ENCODE measurements at places on chromosomes 11 and 22.

- no peak for DNase-seq
Observed at GRCh38 chr11:134260503-134260902, 7.1 kb downstream of the ACAD8 start.

DNA sequence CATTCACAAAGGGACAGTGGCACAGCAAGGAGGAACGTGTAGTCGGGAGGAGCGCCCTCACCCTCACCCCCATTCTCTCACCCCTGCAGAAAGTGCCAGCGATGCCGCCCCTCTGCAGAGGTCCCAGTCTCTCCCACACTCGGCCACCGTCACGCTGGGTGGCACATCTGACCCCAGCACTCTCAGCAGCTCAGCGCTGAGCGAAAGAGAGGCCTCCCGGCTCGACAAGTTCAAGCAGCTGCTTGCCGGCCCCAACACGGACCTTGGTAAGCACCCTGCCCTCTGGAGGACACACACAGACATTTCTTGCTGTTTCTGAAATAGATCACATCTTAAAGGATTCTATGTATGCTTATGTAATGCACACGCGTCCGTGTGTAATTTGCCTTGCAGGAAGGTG lies 34.9 kb downstream of the TBC1D22A start:
- DNase-seq = no peak

GRCh38 chr11:134226806-134227325 lies 2.4 kb downstream of the VPS26B start:
- DNase-seq = no peak

GRCh38 chr22:19607192-19608002 lies 83.2 kb upstream of the CLDN5 start:
- DNase-seq = peak; percentile 60

DNA sequence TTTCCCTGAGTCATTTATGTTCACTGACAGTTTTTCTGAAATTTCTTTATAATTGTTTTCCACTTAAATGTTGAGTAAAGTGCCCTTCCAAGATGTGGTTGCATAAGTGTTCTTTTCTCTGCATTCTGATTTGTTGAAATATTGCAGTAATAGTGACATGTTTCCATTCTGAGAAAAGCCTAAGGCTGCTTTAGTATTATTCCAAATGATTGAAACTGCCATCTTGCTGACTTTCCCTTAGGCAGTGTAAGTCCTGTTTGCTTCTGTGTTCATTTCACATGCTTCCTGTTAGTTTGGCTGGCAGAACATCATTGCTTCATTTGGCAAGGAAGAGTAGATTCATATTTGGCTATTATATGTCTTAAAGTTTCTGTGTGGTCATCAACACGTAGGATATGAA lies 146.5 kb downstream of the ELP4 start:
- DNase-seq = no peak

DNA sequence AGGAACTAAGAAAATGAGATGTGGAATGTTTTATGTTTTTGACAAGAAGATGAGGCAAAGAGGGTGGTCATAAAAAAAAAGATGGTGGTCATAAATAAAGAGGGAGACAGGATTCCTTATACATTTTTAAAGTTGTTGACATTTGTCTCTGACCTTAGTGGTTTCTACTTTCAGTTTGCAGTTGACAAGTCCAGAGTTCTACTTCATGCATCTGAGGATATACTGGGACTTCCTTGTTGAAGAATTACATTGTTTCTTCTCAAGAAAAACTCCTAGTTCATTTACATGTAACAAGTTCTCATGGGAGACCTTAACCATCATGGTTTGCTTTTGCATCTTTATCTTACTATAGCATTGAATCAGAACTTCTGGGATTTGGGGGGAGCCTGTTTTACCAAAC lies 1.2 kb downstream of the OR6X1 start:
- DNase-seq = no peak

DNA sequence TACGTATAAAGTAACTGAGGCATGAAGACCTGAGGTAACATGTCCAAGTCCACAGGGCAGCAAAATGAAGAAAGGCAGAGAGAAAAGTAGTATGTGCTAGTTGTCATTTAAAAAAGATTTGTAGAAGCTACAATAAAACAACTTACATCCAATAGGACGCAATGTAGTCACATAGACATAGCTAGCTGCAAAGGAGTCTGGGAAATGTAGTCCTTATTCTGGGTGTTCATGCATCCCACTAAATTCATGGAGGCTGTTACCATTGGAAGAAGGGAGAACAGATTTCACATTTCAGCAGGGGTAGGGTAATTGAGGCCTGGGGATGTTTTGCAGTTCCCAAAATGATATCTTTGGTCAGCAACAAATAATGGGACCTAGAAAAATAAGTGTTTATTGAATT lies 571.4 kb downstream of the MIAT start:
- DNase-seq = no peak

DNA sequence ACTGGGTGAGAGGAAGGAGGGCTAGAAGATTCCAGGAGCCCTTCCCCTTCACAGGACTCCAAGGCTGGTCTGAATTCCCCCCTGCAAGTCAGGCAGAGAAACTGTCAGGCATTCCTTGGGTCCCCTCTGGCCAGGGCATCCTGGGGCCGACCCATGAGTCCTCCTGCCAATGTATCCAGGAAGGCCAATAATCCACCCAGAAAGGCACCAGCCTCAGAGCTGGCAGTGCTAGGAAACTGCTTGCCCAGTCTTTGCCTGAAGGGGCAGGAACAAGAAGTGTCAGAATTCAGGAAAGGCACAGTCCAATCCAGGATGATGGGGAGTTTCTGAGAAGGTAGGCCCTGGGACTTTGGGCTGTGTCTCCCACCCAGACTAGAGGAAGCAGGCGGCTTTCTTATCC lies 41.0 kb downstream of the BUD13 start:
- DNase-seq = no peak

- DNase-seq = no peak
Observed at GRCh38 chr11:70783356-70783755, 385.0 kb downstream of the CTTN start.

GRCh38 chr11:68837583-68838571 lies 3.8 kb downstream of the CPT1A start:
- DNase-seq = no peak

DNA sequence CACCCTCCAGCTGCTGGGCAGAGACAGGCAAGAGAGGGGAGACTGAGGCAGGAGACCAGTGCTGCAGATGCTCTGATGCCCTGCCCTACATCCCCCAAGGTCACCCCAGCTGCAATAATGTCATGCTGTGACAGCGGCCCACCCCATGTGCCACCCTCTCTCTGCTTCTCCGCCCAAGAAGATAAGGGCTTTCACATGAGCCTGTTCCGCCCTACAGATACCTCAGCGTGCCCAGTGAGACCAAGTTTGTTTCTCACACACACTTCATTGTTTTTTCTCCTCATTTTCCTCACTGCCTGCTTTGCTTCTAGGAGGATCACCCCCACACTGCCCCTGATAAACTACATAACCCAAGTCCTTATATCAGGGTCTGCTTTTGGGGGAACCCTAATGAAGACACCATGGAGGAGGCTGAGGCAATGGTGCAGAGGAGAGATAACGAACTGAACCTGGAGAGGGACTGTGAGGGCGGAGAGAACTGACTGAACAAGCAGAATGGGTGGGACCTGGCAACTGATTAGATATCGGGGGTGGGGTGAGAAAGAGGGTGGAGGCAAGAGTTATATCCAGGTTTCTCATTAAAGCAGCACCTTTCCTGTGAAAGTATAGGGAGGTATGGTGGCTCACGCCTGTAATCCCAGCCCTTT lies 37.5 kb upstream of the TSKU start:
- no peak for DNase-seq

GRCh38 chr11:10247011-10247410 lies 47.0 kb downstream of the SBF2 start:
- DNase-seq = no peak

- no peak for DNase-seq
Observed at GRCh38 chr11:122031813-122032212, 84.2 kb downstream of the BLID start.

DNA sequence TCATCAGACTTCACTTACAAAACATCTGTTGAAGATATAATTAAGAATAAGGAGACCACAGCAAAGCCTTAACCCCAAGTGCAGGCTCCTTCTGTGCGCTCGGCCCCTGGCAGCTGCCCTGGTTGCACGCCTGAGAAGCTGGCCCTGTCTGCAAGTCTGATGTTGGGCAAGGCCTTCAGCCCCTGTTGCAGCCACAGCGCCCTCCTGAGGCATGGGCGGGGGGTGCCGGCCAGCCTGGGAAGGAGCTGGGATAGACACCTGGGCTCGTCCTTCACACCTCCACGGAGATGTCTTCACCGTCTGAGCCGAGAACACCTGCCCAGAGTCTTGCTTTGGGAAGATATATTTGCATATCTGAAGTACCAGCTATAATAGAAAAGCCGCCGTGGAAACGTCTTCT lies 104.1 kb downstream of the MPPED1 start:
- DNase-seq = no peak

DNA sequence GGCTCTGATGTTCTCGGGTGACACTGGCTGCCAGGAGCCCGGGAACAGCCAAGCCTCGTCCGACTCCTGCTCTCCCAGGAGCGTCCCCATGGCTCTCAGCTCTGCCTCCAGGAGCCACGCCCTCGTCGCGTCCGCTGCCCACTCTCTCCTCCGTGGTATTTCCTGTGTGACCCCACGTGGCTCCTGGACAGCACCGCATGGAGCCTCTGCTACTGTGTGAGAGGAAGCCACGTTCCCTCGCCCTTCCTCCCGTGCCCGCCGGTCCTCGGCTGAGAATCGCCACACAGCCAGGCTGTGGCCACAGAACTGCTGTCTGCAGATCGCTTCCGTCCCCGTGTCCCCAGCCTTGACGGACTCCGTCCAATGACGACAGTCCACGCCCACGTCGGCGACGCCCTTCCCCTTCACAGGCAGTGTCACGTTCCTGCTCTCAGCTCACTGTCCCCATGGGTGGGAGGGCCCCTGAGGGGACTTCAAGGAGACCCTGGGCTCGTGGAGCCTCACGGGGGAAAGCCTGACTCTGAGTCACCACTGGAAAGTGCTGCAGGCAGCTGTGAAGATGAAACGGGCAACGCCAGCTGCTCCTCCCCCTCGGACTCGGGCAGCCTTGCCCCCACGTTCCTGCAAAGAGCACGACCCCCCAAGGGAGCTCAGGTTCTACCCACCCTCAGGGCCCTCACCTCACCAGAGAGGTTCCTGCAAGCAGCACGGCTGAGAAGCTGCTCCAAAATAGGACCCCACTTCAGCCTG lies 458.5 kb downstream of the BRD1 start:
- no peak for DNase-seq

DNA sequence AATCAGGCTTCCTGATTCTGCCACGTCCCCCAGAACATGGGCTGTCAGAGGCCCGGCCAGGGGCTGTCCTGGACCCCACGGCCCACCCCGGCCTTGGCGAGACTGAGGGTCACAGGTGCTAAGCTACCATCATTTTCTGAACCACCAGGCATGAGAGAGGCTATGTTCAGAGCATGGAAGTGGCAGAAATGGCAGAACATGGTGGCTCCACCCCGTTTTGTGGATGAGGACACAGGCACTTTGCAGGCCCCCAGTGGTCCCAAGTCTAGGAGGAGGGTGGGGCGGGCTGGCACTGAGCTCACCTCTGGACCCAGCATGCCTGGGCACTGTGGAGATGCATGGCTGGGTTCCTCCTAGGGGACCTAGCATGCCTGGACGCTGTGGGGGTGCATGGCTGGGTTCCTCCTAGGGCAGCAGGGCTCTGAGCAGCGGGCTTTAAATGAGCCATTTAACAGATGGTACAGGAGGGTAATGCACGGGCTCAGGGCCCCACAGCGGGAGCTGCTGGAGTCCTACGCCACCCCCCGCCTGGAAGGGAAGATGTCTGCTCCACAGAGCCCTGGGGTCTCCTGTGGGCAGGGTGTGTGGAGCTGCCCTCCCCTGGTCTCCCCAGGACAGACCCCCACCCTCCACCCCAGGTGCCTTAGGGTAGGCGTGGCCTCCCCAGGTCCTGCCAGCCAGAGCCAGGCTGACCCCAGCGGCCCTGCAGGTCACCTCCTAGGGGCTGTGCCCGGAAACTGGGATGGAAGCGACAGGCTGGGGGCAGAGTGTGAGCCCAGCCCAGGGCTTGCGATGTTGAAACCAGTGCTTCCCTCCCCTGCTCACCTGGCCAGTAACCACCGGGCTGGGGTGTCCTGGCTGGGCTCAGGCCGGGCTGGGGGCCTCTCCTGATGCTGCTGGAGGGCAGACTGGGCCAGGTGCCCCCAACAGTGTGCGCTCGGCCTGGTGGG lies 6.1 kb upstream of the MUC5AC start:
- no peak for DNase-seq

DNA sequence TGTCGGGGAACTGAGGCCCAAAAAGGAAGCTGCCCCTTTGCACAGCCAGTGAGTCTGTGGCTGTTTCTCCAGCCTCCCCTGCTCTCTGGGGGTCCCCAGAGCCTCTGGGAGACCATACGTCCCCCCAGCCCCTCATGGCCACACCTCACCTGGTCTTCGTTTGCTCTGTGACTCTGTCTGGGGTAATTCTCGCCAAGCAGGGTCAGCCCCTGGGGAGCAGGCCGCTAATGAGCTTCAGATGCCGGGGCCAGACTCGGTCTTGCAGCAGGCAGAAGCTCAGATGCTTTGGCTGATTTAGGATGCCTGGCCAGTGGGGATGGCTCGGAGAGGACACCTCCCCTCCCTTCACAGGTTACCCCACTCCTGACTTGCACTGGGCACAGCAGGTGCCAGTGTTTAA lies 24.1 kb upstream of the WNT11 start:
- no peak for DNase-seq

DNA sequence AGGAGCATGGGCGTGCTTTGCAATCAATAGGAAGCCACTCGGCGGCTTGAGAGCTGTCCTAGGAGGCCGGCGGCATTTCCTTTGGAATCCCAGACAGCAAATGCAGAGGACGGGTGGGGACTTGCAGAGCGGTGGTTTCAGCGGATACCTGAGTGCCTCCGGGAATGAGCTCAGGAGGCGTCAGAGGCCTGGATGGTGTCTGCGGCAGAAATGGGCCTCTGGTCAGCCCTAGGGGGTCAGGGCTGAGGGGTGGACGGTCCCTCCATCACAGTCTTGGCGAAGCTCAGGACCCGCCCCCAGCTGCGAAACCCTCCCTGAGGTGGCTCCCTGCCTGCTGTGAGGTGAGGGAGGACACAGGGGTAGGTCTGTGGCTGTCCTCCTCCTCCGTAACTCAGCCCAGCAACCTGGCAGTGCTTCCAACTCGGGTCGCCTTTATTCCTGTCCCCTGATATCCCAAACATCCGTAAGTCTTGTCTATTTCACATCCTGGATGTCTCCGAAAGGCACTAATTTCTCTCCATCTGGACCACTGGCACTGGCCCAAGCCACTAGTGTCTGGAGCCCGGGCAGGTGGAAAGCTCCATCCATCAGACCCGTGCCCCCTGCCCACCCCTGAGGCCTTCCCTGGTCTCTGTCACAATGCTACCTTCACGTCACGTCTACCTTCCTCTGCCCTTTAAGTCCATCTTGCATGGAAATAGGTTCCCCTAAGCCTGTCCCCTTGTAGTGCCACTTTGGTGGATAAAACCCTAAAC lies 686.6 kb downstream of the BRD1 start:
- DNase-seq = no peak
